Keratinocyte (primary cell): ENCODE measurements at places on chromosomes 7 and 10.
A peak's percentile ranks its signal among the peaks of the same experiment; 100 is the strongest.

DNA sequence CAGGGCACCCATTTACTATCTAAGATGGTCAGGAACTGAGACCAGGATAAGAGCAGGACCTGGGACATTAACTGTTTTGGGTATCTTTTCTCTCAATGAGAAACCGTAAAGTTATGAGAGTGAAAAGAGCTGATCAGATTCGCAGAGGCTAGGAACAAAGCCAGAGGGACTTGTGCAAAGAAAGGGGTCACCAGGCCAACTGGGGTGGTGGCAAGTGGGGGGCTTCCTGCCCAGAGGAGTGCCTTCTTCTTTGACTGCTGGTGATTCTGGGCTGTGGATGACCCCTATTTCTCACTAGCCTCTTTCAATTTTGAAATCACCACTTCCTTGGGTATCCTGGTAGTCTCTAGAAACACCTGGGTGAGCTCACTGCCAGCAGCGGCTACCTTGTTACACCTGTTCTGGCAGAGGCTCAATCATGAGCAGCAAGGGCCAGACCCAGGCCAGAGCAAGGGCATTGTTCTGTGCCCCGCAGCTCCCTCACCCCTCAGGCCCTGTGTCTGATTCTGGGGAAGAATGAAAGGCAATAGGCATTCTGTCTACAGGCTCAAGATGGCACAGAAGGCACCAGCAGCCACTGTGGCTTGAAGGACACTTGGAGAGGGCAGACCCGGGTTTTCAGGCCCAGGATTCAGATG is 999 bp downstream of the SFTPD start:
- H3K27ac ChIP-seq: no peak overlapping the region
- H3K4me1 ChIP-seq: no peaks in the 10 kb centered on the region
- DNase-seq: no peak
- peaks cover 5% of the 10 kb centered on the region for H3K27me3 ChIP-seq

DNA sequence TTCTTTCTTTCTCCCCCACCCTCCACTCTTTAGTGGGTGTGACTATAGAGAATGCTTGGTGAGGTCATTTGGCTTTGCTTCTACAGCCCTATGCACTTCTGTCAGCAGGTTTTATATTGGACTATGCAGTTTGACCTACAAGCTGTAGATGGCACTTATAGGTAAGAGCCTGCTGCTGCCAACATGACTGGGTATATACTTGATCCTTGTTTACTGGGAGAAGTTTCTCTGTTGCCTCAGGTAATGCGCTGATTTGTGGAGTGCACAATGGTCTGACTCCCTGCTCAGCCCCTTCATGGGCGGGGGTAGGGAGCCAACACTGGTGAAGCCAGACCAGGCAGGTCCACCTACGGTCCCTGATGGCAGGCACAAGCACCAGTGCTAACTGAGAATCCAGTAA is 33.7 kb upstream of the C7orf33 start:
- no peaks in the 10 kb centered on the region for H3K4me1 ChIP-seq
- H3K4me3 ChIP-seq: no peak overlapping the region
- no peak overlapping the region for H3K27ac ChIP-seq
- DNase-seq: no peak
- H3K36me3 ChIP-seq: no peaks in the 10 kb centered on the region

DNA sequence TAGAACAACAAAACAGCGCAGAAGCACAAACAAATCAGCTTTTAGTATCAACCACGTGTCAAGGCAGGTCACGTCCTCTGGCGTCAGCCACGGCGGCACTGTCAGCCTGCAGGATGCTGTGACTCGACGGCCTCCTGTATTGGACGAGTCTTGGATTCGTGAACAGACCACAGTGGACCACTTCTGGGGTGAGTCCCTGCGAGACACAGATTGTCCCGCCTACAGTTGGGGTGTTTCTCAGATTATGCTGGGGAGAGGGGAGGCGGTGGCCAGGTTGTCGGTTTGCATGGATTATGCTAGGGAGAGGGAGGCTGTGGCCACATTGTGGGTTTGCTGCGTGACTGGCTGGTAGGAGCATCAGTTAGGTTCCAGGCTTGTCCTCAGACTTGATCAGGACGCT is 9.7 kb downstream of the SUN1 start:
- H3K4me3 ChIP-seq: no peak overlapping the region
- peaks cover 32% of the 10 kb centered on the region for H3K36me3 ChIP-seq
- DNase-seq: no peak

DNA sequence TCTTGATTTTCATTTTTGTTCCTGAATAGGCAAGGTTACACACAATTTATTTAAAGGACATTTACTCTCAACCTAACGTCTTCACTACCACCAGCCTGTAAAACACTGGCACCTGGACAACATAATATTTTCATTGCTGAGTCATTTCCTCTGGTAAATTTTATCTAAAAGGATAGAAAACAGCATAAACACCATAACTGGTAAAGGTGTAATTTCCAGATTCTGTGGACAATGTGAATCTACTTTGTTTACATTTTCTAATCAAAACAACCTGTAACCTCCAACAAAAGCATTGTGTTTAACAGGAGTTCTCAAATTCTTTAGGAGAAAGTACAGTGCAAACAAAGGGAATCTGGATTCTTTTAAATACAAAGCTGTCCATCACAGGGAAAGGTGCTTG is 472.0 kb upstream of the AKR1E2 start:
- H3K27ac ChIP-seq: peak overlapping the region; percentile 92
- H3K4me3 ChIP-seq: peak overlapping the region; percentile 8
- no peaks in the 10 kb centered on the region for H3K27me3 ChIP-seq
- no peaks in the 10 kb centered on the region for H3K36me3 ChIP-seq
- peaks cover 33% of the 10 kb centered on the region for H3K4me1 ChIP-seq

DNA sequence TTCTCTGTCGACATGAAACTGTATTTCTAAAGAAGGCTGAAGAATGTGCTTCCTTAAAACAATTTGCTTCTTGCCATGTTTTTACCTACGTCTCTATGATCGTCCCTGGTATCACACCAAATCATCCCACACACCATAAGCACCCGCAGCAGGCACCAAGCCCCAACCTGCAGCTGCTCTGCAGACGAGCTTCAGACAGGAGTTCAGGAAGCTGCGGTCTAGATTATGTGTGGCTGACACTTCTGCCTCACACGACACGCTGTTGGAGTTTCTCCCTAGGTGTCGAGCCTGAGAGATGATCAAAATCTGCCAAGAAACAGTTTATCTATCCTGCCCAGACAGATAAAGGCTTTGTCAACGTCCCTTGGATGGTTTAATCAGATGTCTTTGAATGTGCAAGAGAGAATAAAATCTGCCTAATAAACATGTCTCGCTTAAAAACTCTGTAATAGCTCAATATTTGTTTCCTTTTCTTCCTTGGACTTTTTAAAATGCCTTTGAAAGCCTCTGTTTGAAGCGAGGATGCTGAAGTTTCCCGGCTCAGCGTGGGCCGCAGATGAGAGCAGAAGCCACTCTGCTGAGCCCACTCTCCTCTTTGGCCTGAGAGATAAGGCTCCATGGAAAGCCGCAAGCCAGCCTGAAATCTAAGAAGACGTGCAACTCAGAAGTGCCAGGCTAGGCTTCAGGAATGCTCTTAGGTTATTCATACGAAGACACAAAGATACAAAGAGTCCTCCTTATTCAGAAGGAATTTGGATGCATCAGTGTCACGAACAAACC is 158.3 kb upstream of the PFKP start:
- H3K27ac ChIP-seq: no peak overlapping the region
- H3K27me3 ChIP-seq: no peaks in the 10 kb centered on the region
- no peaks in the 10 kb centered on the region for H3K36me3 ChIP-seq
- DNase-seq: no peak
- H3K4me3 ChIP-seq: no peak overlapping the region
- H3K4me1 ChIP-seq: no peaks in the 10 kb centered on the region

GRCh38 chr10:86064931-86065662 is 301.5 kb downstream of the GRID1 start:
- no peaks in the 10 kb centered on the region for H3K27me3 ChIP-seq
- H3K27ac ChIP-seq: no peak overlapping the region
- H3K36me3 ChIP-seq: no peaks in the 10 kb centered on the region
- no peak overlapping the region for H3K4me3 ChIP-seq
- H3K4me1 ChIP-seq: no peaks in the 10 kb centered on the region
